ENCODE measurements at places on chromosomes 4 and X. TPM values are rescaled to one million over a fixed set of nuclear protein-coding genes. Genes with fewer than 3 reads are reported as not detected.

DNA sequence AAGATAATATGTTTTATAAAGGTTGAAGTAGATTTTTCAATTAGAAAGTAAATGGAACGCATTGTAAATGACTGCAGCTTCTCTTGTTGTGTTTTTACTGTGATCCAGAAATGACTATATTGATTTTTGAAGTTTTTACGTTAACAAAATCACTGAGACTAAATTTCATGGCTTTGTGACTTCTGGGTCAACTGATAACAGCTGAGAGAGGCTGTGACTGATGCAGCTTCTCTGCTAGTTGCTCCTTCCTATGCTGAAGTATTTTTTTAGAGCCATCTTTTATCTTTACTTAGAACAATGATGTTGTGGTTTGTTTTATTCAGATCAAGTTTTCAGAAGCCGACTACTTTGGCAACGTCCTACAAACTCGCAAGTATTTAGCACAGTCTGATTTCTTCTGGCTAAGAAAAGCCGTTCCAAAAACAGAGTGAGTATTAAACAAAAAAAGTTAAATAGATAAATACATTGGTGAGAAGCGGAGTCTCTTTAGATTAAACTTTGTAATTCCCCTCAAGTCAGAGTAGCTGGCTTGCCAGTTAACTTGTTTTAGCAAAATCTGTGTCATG, 94.7 kb upstream of the CBLL2 start:
- no peaks in the 10 kb centered on the region for H3K27me3 ChIP-seq
- no peak overlapping the region for H3K4me3 ChIP-seq
- H3K27ac ChIP-seq = no peak overlapping the region
- H3K4me1 ChIP-seq = no peaks in the 10 kb centered on the region

KLHL13 gene
- total RNA-seq = 0.96 TPM

GRCh38 chr4:65968831-65969558, 298.7 kb upstream of the EPHA5 start:
- no peak overlapping the region for H3K27ac ChIP-seq
- H3K4me1 ChIP-seq = no peaks in the 10 kb centered on the region
- DNase-seq = no peak
- no peaks in the 10 kb centered on the region for H3K27me3 ChIP-seq

PDGFC gene
- 4.8 TPM for total RNA-seq

- no peak for DNase-seq
- H3K36me3 ChIP-seq = no peaks in the 10 kb centered on the region
- H3K27me3 ChIP-seq = peaks cover 25% of the 10 kb centered on the region
- H3K4me3 ChIP-seq = peak overlapping the region; percentile 55
- H3K4me1 ChIP-seq = peaks cover 9% of the 10 kb centered on the region
- peak overlapping the region; percentile 65 for H3K27ac ChIP-seq
Observed at GRCh38 chr4:38455092-38455862, 208.7 kb upstream of the KLF3 start.

HADH gene
- total RNA-seq = 10.5 TPM

PDZD4 gene
- total RNA-seq = 45.6 TPM

- no peak overlapping the region for H3K27ac ChIP-seq
- H3K4me3 ChIP-seq = no peak overlapping the region
- peaks cover 2% of the 10 kb centered on the region for H3K36me3 ChIP-seq
- H3K27me3 ChIP-seq = no peaks in the 10 kb centered on the region
- no peak for DNase-seq
Observed at GRCh38 chrX:107682256-107682655, 53.9 kb downstream of the PRPS1 start.

DNA sequence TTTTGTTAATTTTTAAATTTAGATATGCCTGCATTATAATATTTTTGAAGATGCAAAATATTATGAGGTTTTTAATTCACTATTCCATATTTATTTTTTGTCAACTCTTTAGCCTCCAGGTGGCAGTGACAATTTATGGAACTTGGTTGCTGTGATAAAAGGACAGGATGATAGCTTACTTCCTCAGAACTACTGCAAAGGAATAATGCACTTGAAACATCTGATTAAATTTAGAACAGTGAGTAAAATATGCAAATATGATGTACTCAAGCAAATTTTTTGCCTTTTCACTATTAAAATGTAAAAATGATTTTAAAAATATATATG, 45.1 kb downstream of the SPATA4 start:
- no peaks in the 10 kb centered on the region for H3K36me3 ChIP-seq
- H3K4me3 ChIP-seq = no peak overlapping the region
- no peaks in the 10 kb centered on the region for H3K4me1 ChIP-seq
- H3K27ac ChIP-seq = no peak overlapping the region

DNA sequence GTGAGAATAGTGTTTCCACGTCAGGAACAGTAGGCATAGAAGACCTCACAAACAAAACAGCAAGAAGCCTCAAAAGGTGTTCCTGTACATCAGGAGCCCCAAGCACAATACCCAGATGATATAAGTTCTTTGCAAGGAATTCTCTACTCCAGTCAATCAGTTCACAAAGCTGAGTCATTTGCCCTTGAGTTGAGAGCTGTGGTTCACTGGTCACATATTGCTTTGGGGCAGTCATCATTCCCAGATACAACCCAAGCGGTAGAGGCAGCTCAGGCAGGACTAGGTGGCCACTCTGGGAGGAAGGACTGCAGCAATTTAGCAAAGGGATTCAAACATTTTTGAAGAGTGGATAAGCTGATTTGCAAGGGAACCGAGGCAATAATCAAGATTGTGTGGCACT, 551.5 kb upstream of the ZFP42 start:
- DNase-seq = no peak
- H3K4me3 ChIP-seq = no peak overlapping the region
- no peaks in the 10 kb centered on the region for H3K36me3 ChIP-seq
- no peaks in the 10 kb centered on the region for H3K27me3 ChIP-seq
- no peak overlapping the region for H3K27ac ChIP-seq

DNA sequence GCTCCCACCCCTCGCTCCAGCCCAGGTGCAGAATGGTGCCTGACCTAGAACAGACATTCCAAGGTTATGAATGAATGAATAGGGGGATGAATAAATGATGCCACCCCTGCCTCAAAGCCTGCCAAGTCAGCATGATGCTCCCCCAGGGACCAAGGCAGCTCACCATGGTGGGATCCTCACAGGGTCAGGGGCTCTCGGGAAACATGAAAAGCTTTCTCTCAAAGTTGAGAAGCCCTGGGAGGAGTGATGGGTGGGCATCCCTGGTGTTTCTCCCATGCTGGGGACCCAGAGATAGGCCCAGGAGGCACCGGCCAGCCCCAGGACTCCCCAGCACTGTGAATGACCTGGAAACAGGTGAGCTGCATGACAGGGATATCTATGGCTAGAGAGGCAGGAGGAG, 58.9 kb downstream of the HTRA3 start:
- H3K4me3 ChIP-seq = no peak overlapping the region
- H3K4me1 ChIP-seq = no peaks in the 10 kb centered on the region
- H3K36me3 ChIP-seq = no peaks in the 10 kb centered on the region
- H3K27ac ChIP-seq = no peak overlapping the region
- no peaks in the 10 kb centered on the region for H3K27me3 ChIP-seq

All from T-helper 17 cell (primary cell).